ENCODE measurements at places on chromosomes 4 and X.

DNA sequence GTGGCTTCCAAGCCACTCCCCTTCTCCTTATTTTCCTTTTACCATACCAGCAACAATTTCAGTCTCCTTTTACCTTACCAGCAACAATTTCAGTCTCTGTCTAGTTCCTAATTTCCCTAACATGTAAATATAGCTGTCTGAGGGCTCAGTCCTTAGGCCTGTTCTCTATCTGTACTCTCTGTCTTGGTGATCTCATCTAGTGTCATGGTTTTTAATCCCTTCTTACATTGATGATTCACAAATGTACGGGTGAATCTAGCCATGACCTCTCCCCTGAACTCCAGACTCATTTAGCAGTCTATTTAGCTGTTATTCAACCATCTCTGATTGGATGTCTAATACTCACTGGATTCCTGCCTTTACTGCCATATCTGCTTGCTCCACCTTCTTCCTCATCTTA is 7.2 kb downstream of the IL15 start:
- no peak for DNase-seq

DNA sequence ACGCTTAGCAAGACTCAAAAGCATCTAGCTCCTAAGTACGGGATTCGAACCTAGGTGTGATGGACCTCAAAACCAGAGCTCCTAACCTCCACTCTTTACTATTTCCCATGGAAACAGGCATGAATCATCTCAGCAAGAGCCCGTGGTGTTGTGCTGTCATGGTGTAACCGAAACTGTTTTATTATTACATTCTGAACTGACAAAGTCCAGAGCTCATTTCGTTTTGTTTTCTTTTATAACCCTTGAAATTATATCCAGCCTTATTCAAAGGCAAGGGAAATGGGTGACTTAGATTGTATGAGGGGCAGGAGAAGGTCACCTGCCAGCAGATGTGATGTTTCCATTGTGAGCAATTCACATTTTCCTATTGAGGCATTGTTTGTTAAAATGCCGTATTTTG is 301.1 kb downstream of the FRMPD4 start:
- DNase-seq: no peak

GRCh38 chrX:71111141-71111843 is at the start of gene IL2RG:
IL2RG (minus strand) TSS chrX:71111577; CDS start chrX:71111539, 38 bp downstream.
- DNase-seq: peak; percentile 76

- no peak for DNase-seq
Measured at GRCh38 chrX:129239371-129239770, 283.9 kb downstream of the SMARCA1 start.

DNA sequence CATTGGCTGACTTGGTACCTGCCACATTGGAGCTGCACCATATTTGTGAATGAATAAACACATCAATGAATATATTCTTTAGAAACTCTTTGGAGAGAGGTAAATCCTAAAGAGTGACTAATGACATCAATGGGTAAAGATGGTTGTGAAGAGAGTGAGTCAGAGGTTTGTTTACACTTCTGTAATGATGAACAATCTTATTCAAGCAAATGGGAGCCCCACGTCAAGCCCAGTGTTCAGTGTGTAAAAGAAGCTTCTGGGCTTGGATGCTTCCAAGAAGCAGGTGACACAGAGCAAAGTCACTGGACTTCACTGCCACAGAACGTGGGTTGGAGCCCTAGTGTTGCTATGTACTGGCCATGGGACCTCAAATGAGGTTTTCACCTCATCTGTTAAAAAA is 319.0 kb downstream of the STK32B start:
- no peak for DNase-seq

Data from T-helper 1 cell (primary cell).